Stimulated activated naive B cell treated with anti-CD40 and anti-IgM and Interleukin-4, amounts not matched to agents 10 μg/mL and 1 μg/mL and 100 μg/mL, for 72 hours (primary cell): ENCODE measurements at places on chromosomes 7 and 10.

- no peaks in the 10 kb centered on the region for H3K4me1 ChIP-seq
- no peak overlapping the region for H3K4me3 ChIP-seq
- no peak overlapping the region for H3K27ac ChIP-seq
- DNase-seq, result no peak
Observed at GRCh38 chr10:126397640-126398382, 9.5 kb upstream of the ADAM12 start.

DNA sequence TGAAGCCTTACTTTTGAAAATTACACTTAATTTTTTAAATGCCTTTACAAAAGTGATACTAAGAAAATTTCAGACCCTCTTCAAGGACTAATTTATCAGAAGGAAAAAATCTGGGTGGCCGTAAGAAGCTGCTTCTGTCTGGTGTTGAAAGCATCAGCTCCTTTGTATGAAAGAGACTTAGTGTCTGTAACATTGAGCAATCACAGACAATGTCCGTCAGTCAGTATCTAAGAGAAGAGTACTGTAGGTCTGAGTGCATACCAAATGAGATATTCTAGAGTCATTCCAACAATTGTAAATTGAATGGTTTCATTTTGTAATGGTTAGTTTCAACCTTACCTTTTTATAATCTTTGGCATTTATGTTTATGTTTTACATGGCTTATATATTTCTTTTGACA is 11.1 kb upstream of the MDFIC start:
- no peak overlapping the region for H3K27ac ChIP-seq
- no peaks in the 10 kb centered on the region for H3K27me3 ChIP-seq
- H3K36me3 ChIP-seq, result peaks cover 4% of the 10 kb centered on the region
- H3K4me3 ChIP-seq, result no peak overlapping the region

DNA sequence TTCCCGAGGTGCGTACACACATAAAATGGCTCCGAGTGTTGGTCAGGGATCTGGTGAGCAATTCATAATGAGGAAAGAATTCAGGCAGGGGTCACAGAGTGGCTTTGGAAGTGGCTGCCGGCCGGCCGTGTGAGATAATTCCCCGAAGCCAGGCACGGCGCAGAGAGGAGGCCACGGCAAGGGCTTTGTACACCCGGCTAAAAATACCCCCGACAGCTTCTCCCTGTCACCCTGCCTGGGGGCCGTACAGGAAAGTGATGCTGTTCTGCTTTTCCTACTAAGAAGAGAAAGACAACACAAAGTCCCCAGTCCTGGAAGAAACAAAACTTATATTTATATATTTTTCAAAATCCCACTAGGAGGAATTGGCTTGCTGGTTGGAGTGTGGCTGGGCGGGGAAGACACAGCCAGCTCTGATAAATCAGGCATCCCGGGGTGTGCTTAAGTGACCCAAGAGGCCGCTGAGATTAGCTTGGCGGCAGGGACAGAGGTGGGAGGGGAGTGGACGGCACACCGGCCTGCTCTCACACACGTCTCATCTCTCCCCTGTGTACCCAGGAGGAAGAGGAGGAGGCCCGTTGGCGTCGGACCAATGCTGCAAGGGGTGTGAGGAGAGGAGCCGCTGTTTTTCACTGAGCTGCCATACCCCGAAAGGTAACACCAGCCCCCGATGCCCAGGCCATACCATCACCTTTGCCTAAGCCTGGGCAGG is 70.5 kb downstream of the ZMIZ1 start:
- H3K36me3 ChIP-seq, result peaks cover 17% of the 10 kb centered on the region
- H3K4me3 ChIP-seq, result no peak overlapping the region
- H3K27me3 ChIP-seq, result peaks cover 14% of the 10 kb centered on the region
- peaks cover 36% of the 10 kb centered on the region for H3K4me1 ChIP-seq
- DNase-seq, result no peak

DNA sequence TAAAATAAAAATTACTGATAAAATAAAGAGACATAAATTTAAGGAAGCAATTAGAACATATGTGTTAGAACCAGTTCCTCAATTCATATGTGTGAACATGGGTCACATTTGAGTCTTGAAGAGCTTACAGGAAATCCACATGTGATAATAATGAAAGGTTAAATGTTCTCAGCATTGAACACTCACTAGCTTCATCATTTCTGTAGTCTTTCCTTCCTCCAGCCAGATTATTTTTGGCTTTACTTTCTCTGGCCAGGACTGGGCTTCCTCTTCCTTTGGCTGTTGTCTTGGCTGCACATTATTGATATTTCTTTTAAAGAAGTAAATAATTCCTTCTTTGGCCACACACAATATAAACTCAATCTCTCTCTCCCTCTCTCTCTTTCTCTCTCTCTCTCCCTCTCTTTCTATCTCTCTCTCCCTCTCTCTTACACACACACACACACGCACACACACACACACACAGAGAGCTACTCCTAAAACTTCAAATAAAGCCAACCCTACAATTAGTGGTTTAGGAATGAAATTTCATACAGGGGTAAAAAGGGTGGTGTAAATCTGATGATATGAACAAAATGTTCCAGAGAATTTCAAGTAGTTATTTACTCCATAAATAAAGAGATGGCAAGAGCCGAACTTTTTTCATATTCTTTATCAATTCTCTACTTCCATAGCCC is 171.2 kb downstream of the REEP3 start:
- no peak for DNase-seq
- peaks cover 4% of the 10 kb centered on the region for H3K27me3 ChIP-seq
- peaks cover 3% of the 10 kb centered on the region for H3K36me3 ChIP-seq
- H3K4me1 ChIP-seq, result peaks cover 3% of the 10 kb centered on the region
- H3K27ac ChIP-seq, result no peak overlapping the region

GRCh38 chr7:18829858-18830285 is 287.6 kb downstream of the TWIST1 start:
- H3K36me3 ChIP-seq, result peaks cover 10% of the 10 kb centered on the region
- no peak overlapping the region for H3K27ac ChIP-seq
- H3K27me3 ChIP-seq, result no peaks in the 10 kb centered on the region
- no peak overlapping the region for H3K4me3 ChIP-seq
- H3K4me1 ChIP-seq, result no peaks in the 10 kb centered on the region
- DNase-seq, result no peak

DNA sequence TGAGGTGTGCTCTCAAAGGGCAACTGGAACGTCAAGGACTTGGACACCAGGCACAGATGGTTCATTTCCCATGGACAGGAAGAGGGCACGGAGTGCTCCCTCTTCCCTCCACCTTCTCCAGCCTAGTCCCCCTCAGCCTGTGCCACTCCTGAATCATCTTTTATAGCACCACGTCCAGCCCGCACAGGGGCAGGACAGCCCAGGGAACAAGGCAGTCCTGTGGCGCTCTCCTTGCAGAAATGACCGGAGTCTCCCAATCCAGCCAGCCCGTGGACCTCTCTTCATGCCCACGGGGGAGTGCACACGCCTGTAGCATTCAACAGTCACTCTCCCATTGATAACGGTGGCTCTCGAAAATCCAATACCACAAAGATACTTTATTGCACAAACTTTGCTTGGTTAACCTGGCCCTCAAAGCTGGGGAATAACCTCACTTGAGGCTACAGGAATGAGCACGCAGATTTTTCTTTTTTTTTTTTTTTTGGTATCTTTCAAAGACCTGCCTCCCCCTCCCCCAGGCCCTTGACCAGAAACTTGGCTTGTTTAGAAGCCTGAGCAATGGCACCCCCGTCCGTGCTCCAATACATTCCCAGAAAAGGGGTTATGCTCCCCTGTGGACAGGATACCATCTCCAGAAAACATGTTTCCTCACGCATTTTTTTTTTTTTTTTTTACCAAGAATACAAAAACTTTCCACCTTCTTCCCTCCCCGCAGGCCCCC is 733 bp downstream of the PRKCQ start:
- H3K36me3 ChIP-seq, result peaks cover 6% of the 10 kb centered on the region
- H3K27ac ChIP-seq, result peak overlapping the region; percentile 31
- DNase-seq, result no peak
- peak overlapping the region; percentile 80 for H3K4me3 ChIP-seq
- peaks cover 16% of the 10 kb centered on the region for H3K4me1 ChIP-seq

- no peaks in the 10 kb centered on the region for H3K4me1 ChIP-seq
- no peak for DNase-seq
- H3K4me3 ChIP-seq, result no peak overlapping the region
- H3K27ac ChIP-seq, result peak overlapping the region; percentile 7
Observed at GRCh38 chr10:131851346-131851745, 49.5 kb upstream of the PPP2R2D start.
